ENCODE measurements at places on chromosomes 3 and 15. TPM values are rescaled to one million over a fixed set of nuclear protein-coding genes. Genes with fewer than 3 reads are reported as not detected.

RAD51 gene
- 4.2 TPM for total RNA-seq

ZPLD1 gene
- total RNA-seq = not detected

- H3K27me3 ChIP-seq = no peaks in the 10 kb centered on the region
- no peak overlapping the region for H3K4me3 ChIP-seq
- DNase-seq = peak; percentile 34
Observed at GRCh38 chr3:139187154-139187553, 142.5 kb upstream of the PRR23C start.

ATP2B2 gene
- total RNA-seq = 0.25 TPM

GOLGA8R gene
- 3.2 TPM for total RNA-seq

Measured in vagina (tissue), 2 donors.